ENCODE measurements at places on chromosomes 4 and X. TPM values are rescaled to one million over a fixed set of nuclear protein-coding genes. Genes with fewer than 3 reads are reported as not detected.

ERCC6L gene
- under 0.01 TPM for total RNA-seq

SSX3 gene
- not detected for total RNA-seq

CXorf65 gene
- total RNA-seq: not detected

KCNE5 gene
- total RNA-seq: not detected

- DNase-seq: no peak
- H3K4me1 ChIP-seq: peaks cover 8% of the 10 kb centered on the region
- no peaks in the 10 kb centered on the region for H3K27me3 ChIP-seq
- no peak overlapping the region for H3K4me3 ChIP-seq
- no peaks in the 10 kb centered on the region for H3K36me3 ChIP-seq
- peak overlapping the region; percentile 78 for H3K27ac ChIP-seq
Measured at GRCh38 chr4:103011378-103012025, 8.0 kb downstream of the SLC9B1 start.

GRCh38 chr4:169030562-169030982 is 20.5 kb upstream of the CBR4 start:
- no peak overlapping the region for H3K27ac ChIP-seq
- no peaks in the 10 kb centered on the region for H3K4me1 ChIP-seq
- no peaks in the 10 kb centered on the region for H3K36me3 ChIP-seq
- H3K4me3 ChIP-seq: no peak overlapping the region

- H3K4me1 ChIP-seq: no peaks in the 10 kb centered on the region
- DNase-seq: no peak
- H3K36me3 ChIP-seq: no peaks in the 10 kb centered on the region
- H3K27me3 ChIP-seq: no peaks in the 10 kb centered on the region
- no peak overlapping the region for H3K4me3 ChIP-seq
Measured at GRCh38 chrX:31715675-31716074, 643.8 kb upstream of the FTHL17 start.

DNA sequence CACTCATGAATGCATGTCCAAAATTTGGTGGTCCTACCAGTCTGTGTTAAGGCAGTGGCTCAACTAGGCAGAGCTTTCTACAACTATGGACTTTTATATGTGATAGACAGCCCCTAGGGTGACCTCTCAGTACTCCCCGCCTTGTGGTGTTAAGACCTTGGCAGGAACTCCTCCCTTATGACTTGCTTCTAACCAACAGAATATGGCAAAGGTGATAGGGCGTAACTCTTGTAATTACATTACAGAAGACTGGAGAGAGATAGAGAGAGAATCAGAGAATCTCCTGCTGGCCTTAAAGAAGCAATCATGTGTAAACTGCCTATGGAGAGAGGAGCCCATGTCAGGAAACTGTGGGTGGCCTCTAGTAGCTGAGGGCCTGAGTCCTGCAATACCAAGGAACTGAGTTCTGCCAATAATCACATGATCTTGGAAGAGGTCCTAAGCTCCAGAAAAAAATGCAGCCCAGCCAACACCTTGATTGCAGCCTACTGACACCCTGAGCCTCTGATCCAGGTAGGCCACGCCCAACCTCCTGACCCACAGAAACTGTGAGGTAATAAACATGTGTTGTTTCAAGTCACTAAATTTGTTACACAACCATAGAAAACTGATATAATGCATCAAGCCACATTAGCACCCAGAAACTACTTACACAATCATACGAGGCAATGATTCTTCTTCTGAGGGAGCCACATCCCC is 68.9 kb downstream of the INPP4B start:
- no peaks in the 10 kb centered on the region for H3K27me3 ChIP-seq
- no peaks in the 10 kb centered on the region for H3K4me1 ChIP-seq
- DNase-seq: no peak
- H3K4me3 ChIP-seq: no peak overlapping the region

GRCh38 chrX:104098151-104098808 is 14.0 kb upstream of the ZCCHC18 start:
- H3K36me3 ChIP-seq: no peaks in the 10 kb centered on the region
- H3K4me3 ChIP-seq: no peak overlapping the region
- H3K27ac ChIP-seq: no peak overlapping the region
- no peak for DNase-seq
- no peaks in the 10 kb centered on the region for H3K4me1 ChIP-seq

DNA sequence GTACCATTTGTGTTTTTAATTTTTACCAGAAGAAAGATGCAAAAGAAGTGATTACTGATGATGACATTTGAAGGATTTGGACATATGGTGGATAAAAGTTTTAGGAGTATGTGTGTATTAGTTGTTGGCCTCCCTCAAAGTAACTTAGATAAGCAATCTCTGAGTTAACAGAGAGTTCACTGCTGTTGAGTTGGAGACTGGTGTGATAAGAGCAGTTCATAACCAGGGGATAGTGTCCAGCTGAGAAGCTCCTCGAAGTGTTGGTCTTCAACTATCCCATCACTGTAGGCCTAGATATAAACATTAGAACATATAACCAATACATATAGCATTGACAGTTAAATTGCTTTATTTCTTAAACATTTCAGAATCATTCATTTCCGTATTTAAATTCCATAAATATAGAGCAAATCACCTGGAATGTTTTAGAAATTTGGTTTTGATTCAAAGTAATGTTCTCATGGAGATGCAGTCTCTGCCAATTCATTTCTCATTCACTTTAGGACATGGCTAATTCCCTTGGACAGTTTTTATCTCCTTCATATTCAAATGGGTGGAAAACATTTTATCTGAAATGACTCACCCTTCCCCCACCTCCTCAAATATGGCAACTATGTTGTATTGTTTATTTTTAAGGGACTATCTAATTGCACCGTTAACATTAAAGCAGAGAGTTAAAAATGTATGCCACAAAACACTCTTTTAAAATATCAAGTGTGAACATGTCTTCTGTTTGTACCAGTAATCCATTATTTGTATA is 136.8 kb upstream of the SLC4A4 start:
- no peaks in the 10 kb centered on the region for H3K4me1 ChIP-seq
- H3K36me3 ChIP-seq: no peaks in the 10 kb centered on the region
- DNase-seq: no peak

GRCh38 chr4:6437826-6438238 is 34.6 kb downstream of the PPP2R2C start:
- no peaks in the 10 kb centered on the region for H3K36me3 ChIP-seq
- no peak for DNase-seq
- H3K4me3 ChIP-seq: no peak overlapping the region
- no peak overlapping the region for H3K27ac ChIP-seq
- no peaks in the 10 kb centered on the region for H3K4me1 ChIP-seq

DNA sequence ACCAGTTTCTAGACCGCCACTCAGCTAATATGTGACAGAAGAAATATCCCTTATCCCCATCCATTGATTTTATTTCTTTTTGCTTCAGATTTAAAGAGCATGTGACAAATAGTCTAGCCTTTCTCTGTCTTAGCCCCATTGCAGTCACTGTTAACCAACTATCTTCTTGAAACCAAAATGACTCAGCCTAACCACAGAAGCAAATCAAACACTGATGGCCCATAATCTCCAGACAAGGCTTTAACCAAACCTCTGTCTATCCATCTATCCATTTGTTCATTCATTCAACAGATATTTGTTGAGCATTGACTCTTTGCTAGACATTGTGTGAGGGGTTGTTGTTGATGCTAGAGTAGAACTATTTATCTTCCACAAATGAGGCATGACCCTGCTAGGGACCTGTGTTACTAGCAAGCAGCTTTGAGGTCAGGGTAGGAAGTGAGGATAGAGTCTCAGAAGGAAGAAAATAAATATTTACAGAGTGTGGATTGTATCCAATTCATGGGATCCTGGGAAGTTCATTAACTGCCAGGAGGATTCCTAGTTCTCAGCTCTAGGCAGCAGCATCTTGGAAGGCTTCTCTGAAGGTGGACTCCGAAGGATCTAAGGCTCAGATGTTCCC is 22.5 kb downstream of the HNRNPH2 start:
- DNase-seq: no peak
- no peak overlapping the region for H3K27ac ChIP-seq
- no peaks in the 10 kb centered on the region for H3K36me3 ChIP-seq
- H3K27me3 ChIP-seq: no peaks in the 10 kb centered on the region

DNA sequence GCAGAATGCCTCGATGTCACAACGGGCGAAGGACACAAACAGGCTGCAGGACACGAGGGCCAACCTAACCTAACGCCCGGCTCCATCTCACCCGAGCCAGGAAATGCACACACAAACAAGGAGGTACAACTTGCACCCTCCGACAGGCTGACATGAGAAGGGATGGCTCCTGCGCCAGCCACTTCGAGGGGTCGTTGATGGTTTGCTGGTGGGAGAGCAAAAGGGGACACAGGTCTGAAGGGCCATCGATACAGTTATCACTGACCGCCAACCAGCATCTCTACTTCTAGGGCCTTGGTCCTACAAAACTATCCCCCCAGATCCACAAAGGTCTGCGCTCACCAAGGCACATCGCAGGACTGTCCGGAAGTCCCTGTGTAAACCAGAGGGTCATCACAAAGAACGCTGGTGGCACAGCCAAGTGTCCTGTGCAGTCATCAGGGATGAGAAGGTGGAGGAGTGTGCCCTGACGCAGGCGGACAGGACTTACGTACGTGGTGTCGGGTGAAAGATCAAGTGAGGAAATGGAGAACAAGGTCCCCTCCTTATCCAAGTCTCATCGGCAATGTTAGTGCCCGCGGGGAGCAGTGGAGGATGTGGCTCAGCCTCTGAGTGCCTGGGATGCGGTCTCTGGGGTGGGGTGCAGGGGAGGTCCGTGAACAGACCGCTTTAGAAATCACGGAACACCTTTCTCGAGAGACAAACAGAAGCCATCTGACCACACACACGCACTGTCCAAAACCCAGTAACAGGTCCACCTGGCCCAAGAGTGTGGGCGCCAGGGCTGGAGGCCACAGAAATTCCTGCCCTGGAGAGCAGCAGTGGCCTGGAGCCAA is 7.0 kb downstream of the MXD4 start:
- peak; percentile 11 for DNase-seq
- H3K27ac ChIP-seq: peak overlapping the region; percentile 94

Measured in tibial nerve (tissue), 4 donors.